Diencephalon (tissue), 1 donor: ENCODE measurements at places on chromosomes 11 and 22. TPM values are rescaled to one million over a fixed set of nuclear protein-coding genes. Genes with fewer than 3 reads are reported as not detected.

UPB1 gene
- 0.46 TPM for total RNA-seq

HYLS1 gene
- total RNA-seq: 12.2 TPM

KCNJ11 gene
- 14.5 TPM for total RNA-seq

FOSL1 gene
- total RNA-seq: not detected

PHOX2A gene
- not detected for total RNA-seq

LIN7C gene
- 366 TPM for total RNA-seq

HINFP gene
- 25.8 TPM for total RNA-seq

SSH3 gene
- 4.6 TPM for total RNA-seq
